ENCODE measurements at places on chromosomes 1 and 21.

GRCh38 chr1:10161541-10162290, 48.7 kb upstream of the KIF1B start:
- DNase-seq: no peak

- no peak for DNase-seq
Measured at GRCh38 chr1:237098541-237098940, 56.6 kb downstream of the RYR2 start.

DNA sequence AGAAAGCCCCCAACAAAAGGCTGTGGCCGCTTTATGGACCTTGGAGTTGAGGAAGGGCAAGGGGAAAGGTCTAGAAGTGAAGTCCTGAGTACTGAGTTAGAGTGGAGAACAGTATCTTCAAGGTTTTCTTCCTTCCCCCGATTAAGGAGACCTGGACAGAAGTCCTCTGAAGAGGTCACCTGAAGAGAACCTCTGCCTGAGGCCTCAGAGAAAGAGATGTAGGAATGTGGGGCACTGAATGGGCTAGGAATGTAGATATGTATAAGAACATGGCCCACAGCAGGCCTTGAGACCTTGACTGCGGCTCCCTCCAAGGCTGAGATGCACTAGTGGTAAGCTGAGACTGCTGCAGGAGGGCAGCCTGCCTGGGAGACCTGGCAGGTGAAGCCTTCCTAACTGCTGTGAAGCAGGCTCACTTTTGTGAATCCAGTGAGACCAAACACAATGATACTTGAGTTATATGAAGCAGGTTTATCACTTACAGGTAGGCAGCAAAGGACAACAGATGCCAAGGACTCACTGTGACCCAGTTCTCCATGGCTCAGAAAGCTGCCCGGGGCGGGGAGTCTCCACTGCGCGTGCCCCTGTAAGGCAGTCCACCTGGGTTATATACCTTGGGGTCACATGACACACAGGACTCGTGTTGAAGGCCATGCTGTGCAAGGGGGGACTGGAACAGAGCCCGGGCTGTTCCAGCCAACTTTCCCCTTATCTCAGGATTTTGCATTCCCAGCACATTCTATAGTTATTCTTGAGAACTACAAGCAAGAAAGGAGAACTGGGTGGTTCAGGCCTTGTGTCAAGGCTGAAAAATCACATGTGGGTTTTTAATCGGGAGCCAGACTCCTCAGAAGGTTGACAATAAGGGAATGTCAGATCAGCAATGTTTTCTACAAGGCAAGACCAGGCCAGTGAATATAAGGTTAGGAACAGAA, 78.8 kb upstream of the PPM1J start:
- DNase-seq: no peak

- no peak for DNase-seq
Measured at GRCh38 chr1:81237473-81238089, 563.2 kb upstream of the ADGRL2 start.

DNA sequence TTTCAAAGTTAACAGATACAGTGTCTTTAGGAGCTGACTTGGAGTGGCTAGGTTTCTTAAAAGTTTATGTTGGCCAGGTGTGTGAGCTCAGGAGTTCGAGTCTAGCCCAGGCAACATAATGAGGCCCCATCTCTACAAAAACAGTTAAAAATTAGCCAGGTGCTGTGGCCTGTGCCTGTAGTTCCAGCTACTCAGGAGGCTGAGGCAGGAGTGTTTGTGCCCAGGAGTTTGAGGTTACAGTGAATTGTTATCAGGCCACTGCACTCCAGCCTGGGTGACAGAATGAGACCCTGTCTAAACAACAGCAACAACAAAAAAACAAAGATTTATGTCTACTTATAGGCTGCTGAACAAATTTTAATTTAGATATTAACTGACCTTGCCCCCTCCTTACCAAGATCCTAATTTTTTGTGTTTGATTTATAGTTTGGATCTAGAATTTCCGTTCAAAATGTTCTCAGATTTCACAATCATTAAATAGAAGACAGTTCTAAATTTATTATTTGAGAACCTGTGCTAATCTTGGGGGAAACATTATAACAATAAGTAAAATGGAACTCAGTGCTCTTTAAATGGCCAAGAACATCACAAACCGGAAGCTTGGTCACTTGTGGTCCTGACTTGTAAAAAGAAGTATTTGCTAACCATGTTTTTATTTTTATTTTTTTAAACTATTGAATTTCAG, 67.8 kb downstream of the POU2F1 start:
- no peak for DNase-seq

DNA sequence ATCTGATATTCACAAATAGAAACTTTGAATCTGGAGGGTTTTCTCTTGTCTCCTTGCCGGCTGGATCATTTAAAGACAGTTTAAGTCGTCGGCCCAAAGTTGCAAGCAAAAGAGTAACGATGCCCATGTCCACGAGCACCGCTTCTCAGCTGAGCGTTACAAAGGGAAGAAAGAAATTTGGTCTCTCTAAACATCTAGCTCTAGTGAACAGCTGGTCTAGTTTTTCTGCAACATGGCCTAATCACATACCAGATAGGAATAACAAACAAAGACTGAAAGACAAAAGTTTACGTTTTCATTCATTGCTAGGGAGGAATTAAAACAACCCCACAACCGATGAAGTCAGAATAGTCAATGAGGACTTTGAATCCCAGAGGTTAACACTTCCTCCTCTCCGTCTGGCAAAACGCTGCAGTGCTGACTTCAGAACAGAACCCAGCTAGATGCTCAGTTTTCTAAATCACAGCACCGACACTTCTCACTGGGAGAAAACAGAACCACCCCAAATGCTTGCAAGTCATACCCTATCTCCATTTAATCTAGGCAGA, 69.4 kb downstream of the NTPCR start:
- DNase-seq: no peak

DNA sequence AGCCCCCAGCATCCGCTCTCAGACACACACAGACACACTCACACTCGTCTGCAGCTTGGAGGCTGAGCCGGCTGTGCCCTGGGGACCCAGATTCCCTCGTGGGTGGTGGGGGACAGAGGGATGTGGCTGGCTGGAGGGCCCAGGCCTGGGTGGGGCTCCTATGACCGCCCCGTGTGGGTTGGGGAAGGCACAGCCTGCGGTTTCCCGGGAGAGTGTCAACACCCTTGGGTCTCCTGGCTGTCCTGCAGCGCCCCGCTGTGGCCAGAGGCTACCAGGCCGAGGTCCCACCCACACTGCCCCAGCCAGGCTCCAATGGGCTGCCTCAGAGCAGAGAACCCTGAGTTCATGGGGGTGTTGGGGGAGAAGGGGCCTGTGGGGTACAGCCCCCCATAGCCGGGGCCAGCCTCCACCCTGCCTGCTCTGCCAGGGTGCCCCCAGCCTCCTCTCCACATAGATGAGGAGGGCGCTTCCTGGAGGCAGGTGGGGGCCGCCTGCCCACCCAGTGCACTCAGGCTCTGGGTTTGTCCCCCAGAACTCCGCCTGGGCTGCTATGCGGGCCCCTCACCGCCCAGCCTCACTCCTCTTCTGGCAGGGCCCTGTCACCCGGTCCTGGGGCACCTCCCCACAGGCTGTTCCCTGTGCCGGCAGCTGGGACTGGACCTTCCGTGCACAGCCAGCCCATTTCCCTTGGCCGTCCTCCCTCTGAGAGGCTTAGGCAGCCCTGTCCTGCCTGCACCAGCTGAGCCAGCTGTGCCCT, at the start of gene TTC34:
Gene TTC34 (minus strand): TSS at position 159 of the 757 bp plus-strand sequence. CDS start 866 bp downstream, outside the sequence.
- DNase-seq: no peak

DNA sequence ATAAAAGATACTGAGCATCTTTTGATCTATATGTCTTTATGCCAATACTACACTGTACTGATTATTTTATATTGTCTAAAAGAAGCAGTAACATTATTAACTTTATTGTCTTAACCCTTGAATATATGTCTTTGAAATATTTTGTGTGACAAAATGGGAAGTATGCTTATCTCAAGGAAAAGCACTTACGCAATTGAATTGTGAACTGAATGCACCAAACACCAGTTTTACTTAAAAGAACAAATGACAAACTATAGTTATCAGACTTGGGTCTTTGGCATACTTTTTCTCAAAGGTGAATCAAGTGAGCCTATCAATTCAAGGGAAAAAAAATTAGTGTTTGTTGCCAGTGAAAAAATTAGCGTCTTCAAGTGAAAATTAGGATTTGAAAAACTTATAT, 9.2 kb upstream of the SLC6A9 start:
- DNase-seq: no peak

GRCh38 chr1:182303778-182304177, 87.8 kb downstream of the GLUL start:
- no peak for DNase-seq

GRCh38 chr1:14654554-14654953, 56.1 kb downstream of the KAZN start:
- DNase-seq: no peak

- no peak for DNase-seq
Measured at GRCh38 chr21:37341254-37341960, 25.2 kb upstream of the DYRK1A start.

DNA sequence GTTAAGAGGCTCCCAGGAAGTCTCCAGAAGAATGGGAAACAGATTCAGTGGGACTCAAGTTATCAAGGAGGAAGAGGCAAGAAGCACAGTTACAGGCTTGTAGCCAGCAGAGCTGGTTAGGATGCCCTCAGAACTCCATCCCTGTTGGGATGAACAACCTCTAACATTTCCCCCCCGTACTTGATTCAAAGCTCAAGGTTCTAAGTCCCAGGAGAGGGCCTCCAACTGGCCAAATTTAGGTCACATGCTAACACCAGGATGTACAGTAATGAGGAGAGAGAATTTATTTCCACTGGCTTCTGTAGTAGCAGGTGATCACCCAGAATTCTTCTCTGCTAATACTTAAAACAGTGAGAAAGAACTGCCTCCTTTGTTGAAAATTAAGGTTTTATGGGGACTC, 22.3 kb upstream of the HSPA13 start:
- DNase-seq: no peak

- no peak for DNase-seq
Measured at GRCh38 chr1:75836528-75837100, 39.9 kb downstream of the MSH4 start.

GRCh38 chr1:27669876-27670275, 2.1 kb downstream of the IFI6 start:
- DNase-seq: no peak

- no peak for DNase-seq
Measured at GRCh38 chr1:3349161-3349967, 105.1 kb upstream of the ARHGEF16 start.

GRCh38 chr1:228830954-228831481, 95.7 kb downstream of the RHOU start:
- DNase-seq: no peak

GRCh38 chr1:112431038-112431437, 35.0 kb downstream of the CTTNBP2NL start:
- no peak for DNase-seq

DNA sequence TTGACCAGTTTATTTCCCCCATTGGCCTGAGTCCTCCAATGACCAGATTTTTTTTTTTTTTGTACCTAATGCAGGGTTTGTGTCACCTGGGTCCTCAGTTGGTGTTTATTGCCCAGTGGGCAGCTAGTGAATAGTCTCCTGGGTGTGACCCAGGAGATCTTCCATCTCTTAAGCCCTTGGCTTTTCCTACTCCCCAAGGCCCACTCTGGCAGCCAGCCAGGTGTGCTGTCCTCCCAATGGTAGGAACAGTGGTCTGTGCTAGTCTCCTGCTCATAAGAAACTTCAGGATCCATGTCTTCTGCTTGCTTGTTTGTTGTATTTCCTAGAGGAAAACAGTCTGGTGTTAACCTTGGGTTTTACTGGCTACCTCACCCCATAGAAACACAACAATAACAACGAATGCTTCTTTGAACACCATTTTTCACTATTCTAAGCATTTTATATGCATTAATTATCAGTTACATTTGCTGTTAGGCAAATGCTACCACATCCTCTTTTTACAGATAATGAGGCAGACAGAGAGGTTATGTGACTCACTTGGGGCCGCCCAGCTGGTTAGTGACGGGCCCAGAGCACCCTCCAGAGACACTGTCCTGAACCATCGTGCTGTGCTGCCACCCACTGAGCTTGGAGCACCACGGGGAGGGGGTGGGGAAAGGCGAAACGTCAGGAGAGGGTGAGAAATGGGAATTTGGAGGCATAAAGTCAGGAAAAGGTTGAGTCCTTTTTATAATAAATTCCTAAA, 107.5 kb downstream of the HIVEP3 start:
- DNase-seq: no peak

DNA sequence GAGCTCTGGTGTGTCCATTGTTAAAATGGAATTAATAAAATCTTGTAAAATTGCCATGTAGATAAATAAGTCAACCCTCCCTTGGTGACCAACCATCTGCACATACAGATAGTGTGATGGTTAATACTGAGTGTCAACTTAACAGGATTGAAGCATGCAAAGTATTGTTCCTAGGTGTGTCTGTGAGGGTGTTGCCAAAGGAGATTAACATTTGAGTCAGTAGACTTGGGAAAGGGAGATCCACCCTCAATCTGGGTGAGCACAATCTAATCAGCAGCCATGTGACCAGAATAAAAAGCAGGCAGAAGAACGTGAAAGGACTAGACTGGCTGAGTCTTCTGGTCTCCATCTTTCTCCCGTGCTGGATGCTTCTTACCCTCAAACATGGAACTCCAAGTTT, 174.8 kb downstream of the LTN1 start:
- DNase-seq: no peak

DNA sequence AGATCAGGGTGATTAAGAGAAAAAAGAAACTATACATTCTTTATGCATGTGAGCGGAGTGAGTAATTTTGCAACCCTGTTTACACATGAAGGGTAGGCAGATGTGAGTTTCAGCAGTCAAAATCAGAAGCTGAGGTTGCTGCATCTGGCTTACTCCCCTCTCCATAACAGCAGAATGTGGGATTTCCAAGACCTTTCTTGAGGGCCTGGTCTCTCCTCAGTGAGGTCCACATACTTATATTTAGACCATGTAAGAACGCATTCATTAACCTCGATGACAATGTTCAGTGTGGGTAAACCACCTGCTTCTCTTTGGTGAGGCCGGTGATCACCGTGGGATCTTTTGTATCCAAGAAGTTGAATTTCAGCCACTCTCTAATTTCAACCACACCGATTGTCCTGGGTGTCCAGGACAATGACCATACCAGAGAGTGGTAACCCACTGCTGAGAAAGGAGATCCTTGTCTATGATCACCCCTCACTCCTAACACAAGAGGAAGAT, 18.7 kb upstream of the RAP1A start:
- no peak for DNase-seq

GRCh38 chr1:85798419-85798818, 90.2 kb upstream of the ZNHIT6 start:
- DNase-seq: no peak

DNA sequence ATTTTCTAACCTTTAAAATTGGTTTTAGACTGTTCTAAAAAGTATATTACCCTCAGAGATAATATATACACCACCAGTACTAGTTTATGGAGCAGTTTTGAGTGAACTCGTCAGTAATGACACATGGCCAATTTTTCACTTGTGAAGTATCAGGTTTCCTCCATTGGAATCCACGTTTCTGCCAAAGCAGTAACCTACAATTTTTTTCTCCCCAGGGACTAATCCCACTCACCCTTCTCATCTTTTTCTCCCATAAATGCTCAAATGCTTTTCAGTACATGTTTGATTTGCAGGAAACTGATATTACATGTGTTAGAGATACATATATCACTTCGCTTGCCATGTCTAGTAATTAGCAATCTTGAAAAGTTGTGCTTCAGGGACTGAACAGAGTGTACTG, 94.1 kb downstream of the COL24A1 start:
- no peak for DNase-seq

- no peak for DNase-seq
Measured at GRCh38 chr1:154747740-154748404, 122.2 kb downstream of the KCNN3 start.

Measured in cortex of kidney (tissue), 1 donor.